Sigmoid colon (tissue), 7 donors: ENCODE measurements at places on chromosomes 5 and 9.
A peak's percentile ranks its signal among the peaks of the same experiment; 100 is the strongest.

- no peak for DNase-seq
Observed at GRCh38 chr5:111043712-111044506, 27.6 kb upstream of the TSLP start.

DNA sequence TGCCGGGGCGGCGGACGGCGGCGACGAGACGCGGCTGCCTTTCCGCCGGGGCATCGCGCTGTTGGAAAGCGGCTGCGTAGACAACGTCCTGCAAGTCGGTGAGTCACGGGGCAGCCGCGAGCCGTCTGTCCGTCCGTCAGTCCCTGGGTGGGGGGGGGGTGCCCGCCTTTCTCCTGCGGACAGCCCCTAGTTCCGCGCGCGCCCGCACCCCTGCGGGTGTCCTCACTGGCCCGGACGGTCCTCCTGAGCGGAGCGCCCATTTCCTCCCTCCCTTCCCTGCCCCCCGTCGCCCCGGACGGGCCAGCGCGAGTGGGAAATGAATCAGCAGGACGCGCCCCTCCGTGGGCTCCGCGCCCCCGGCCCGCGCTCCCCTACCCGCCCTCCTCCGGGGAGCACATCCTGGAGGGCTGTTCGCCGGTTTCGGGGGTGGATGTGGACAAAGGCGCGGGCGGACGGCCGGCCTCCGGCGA, 828 bp downstream of the ZSWIM6 start:
- DNase-seq = peak; percentile 84

- peak; percentile 63 for DNase-seq
Observed at GRCh38 chr5:163408311-163408923, 29.0 kb upstream of the CCNG1 start.

DNA sequence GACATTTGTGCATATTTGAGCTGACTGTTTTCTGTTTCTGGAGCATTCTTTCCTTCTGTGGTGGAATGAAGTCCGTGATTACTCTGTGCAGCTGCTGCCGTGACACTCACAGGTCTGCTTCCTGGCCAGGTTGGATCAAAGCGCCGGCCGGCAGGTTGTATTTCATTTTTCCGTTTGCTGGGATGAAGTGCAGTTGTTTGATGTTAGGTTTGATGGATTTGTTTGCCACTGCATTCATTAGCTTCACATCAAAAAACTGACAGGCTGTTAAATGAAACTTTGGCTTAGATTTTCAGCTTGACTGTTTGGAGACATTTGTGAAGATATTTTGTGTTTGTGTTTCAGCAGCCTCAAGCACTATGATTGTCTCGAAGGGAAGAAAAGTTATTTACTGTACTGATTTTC, 140.1 kb downstream of the KDM4C start:
- DNase-seq = no peak
